SK-MEL-5 (cell line): ENCODE measurements at places on chromosomes 6 and 20.

DNA sequence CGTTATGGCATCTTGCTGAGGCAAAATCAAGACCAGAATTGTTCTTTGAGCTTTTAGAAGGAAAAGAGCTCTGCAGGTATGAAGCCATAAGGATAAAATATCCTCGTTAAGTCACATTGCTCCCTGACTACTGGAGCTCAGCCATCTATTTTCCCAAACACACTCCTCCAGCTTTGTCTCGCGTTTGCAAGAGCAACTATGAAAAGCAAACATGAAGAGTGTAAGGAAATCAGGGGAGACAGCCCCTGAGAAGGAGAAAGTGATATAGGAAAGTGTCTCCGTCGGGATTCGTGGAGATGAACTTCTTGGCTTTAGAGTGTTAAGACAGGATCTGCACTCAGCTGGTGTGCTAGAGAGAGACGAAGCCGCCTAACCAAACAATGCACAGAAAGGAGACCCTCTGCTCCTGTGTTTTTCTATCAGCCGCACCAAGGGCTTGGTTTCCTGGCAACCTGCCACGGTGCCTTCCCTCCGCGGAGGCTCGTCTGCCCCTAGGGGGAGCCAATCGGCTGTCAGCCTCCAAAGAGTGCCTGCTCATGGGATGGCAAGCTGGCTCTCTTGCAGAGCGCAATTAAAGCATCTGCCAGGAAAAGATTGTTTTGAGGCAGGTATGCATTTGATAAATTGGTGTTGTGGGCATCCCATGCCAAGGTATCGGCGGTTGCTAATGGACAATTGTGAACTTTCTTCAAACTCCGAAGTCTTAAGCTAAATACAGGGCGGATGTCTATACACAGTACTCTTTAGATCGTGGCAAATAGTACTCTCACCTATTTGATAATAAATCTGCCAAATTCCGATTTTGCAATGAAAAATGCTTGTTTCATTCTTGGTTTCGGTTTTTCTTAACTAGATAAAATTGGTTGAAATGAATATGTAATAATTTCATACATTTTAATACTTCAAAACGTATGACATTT lies 603.2 kb downstream of the RNF144B start:
- DNase-seq: peak; percentile 87

DNA sequence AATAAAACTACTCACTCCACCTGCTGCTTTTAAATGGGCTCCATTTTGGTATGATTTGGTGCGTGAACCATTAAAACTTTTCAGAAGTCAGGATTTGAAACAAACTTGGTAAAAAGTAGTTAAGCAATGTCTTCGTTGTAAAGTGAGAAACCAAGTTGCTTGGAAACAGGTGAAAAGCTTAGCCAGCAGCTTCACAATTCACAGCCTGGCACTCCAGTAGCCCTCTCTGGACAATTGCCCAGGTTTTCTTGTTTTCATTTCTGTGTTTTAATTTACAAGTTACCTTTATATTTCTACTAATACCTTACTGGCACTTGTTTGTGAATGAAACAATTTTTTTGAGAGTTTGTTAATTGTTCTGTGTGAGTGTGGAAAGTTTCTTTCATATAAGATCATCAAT lies 12.8 kb downstream of the NT5E start:
- DNase-seq: no peak

- no peak for DNase-seq
These were observed 12.6 kb upstream of the EIF2S2 start for GRCh38 chr20:34124469-34125249.

DNA sequence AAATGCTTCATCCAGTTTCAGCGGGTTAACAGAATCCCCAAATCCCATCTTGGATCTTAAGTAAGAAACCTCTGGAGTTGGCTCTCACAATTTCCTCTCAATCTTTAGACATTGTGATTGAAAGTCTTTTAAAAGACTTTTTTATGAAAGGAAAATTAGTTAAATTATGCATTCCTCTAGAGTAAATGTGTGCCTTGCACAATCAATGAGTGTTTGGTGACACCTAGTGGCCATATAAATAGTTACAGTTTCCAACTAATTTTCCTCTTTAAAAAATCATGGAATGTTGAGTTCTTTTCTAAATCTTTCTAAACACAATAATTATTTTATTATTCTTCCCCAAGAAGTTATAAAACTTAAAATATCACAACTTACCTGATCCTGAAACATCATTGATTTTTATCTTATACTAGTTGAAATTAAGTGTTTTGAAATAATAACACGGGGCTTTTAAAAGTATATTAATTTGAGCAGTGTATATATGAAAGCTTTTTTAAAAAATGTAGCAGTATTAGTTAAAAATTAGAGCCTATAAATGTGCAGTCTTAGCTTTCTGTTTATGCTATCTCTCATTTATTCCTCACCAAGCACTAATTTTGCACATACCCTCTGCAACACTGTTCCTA lies 66.4 kb downstream of the PKHD1 start:
- peak; percentile 50 for DNase-seq

GRCh38 chr6:11235062-11235461 lies 2.6 kb upstream of the NEDD9 start:
- DNase-seq: no peak
